Activated CD8-positive, alpha-beta T cell treated with anti-CD3 and anti-CD28 coated beads for 36 hours (primary cell): ENCODE measurements at places on chromosomes 2 and 18. TPM values are rescaled to one million over a fixed set of nuclear protein-coding genes. Genes with fewer than 3 reads are reported as not detected.
A peak's percentile ranks its signal among the peaks of the same experiment; 100 is the strongest.

DNA sequence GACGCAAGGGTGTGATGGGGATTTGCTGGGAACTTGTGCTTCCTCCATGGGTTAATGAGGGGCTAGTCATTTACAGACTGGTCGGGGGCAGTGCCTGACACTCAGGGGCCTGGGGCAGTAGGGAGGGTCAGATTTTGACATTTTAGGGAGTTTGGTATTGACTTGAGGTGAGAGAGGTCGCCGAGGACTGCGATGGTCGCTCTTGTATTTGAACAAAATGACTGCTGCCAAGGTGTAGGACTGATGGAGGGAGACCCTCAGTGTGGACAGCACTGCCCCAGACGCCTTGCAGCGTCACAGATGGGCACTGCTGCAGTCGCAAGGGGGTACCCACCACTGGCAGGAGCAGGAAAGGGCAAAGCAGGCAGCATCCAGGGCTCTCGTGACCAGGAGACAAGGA lies 182.9 kb downstream of the RTP5 start:
- DNase-seq = no peak
- H3K27ac ChIP-seq = no peak overlapping the region
- no peaks in the 10 kb centered on the region for H3K36me3 ChIP-seq
- no peak overlapping the region for H3K4me3 ChIP-seq
- no peaks in the 10 kb centered on the region for H3K4me1 ChIP-seq
- H3K27me3 ChIP-seq = peaks cover 10% of the 10 kb centered on the region

- H3K4me3 ChIP-seq = no peak overlapping the region
- H3K27me3 ChIP-seq = no peaks in the 10 kb centered on the region
- no peak overlapping the region for H3K27ac ChIP-seq
Measured at GRCh38 chr18:67135981-67136380, 380.5 kb downstream of the DSEL start.

The LPIN1 gene
- total RNA-seq = 36.5 TPM

- no peaks in the 10 kb centered on the region for H3K27me3 ChIP-seq
- no peak for DNase-seq
- peaks cover 28% of the 10 kb centered on the region for H3K36me3 ChIP-seq
- peaks cover 40% of the 10 kb centered on the region for H3K4me1 ChIP-seq
- peak overlapping the region; percentile 80 for H3K4me3 ChIP-seq
Measured at GRCh38 chr2:237967463-237967951, 693 bp downstream of the UBE2F start.

- no peaks in the 10 kb centered on the region for H3K4me1 ChIP-seq
- H3K27ac ChIP-seq = no peak overlapping the region
- H3K36me3 ChIP-seq = no peaks in the 10 kb centered on the region
- H3K27me3 ChIP-seq = peaks cover 5% of the 10 kb centered on the region
- no peak for DNase-seq
Measured at GRCh38 chr2:23314687-23315086, 70.3 kb upstream of the KLHL29 start.

DNA sequence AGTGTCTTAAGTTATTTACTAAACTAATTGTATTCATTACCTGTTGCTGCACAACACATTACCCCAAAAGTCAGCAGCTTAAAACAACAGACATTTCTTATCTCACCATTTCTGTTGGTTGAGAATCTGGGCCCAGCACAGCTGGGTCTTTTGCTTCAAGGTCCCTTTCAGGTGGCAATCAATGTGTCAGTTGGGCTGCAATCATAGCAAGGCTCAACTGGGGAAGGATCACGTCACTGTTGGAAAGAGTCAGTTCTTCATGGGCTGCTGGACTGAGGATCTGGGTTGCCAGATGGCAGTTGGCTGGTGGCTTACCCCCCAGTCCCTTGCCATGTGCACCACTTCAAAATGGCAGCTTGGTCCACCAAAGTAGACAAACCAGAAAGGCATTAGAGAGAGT lies 261.2 kb downstream of the SUCLG1 start:
- no peaks in the 10 kb centered on the region for H3K36me3 ChIP-seq
- H3K4me3 ChIP-seq = no peak overlapping the region
- H3K27ac ChIP-seq = no peak overlapping the region
- no peak for DNase-seq

GRCh38 chr2:18467749-18468360 lies 92.6 kb downstream of the RDH14 start:
- H3K4me3 ChIP-seq = no peak overlapping the region
- peaks cover 9% of the 10 kb centered on the region for H3K27me3 ChIP-seq
- no peaks in the 10 kb centered on the region for H3K4me1 ChIP-seq
- H3K27ac ChIP-seq = no peak overlapping the region
- DNase-seq = no peak

The TNP1 gene
- not detected for total RNA-seq

The FAM237A gene
- not detected for total RNA-seq

DNA sequence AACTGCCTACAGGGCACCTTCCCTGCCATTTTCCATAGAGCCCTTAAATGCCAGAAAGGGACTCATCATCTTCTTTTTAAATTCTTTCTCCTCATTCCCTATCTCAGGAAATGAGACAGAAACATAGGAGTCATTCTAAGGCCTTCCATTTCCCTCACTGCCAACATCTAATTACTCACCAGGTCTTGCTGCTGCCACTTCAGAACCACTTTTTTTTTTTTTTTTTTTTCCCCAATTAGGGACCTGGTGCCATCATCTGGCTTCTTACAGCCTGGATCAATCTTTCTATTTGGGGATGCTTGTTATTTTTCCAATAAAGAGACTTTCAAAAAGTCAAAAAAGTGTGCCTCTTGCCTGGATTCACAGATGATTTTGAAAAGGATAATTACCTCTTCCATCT lies 373.4 kb downstream of the LPIN1 start:
- H3K4me1 ChIP-seq = no peaks in the 10 kb centered on the region
- DNase-seq = no peak
- H3K4me3 ChIP-seq = no peak overlapping the region
- no peaks in the 10 kb centered on the region for H3K27me3 ChIP-seq

GRCh38 chr18:21483051-21483450 lies 117.5 kb downstream of the ESCO1 start:
- no peaks in the 10 kb centered on the region for H3K27me3 ChIP-seq
- no peak overlapping the region for H3K27ac ChIP-seq
- DNase-seq = no peak
- peaks cover 1% of the 10 kb centered on the region for H3K4me1 ChIP-seq
- H3K4me3 ChIP-seq = no peak overlapping the region
- no peaks in the 10 kb centered on the region for H3K36me3 ChIP-seq

The TGIF1 gene
- total RNA-seq = 34.5 TPM

DNA sequence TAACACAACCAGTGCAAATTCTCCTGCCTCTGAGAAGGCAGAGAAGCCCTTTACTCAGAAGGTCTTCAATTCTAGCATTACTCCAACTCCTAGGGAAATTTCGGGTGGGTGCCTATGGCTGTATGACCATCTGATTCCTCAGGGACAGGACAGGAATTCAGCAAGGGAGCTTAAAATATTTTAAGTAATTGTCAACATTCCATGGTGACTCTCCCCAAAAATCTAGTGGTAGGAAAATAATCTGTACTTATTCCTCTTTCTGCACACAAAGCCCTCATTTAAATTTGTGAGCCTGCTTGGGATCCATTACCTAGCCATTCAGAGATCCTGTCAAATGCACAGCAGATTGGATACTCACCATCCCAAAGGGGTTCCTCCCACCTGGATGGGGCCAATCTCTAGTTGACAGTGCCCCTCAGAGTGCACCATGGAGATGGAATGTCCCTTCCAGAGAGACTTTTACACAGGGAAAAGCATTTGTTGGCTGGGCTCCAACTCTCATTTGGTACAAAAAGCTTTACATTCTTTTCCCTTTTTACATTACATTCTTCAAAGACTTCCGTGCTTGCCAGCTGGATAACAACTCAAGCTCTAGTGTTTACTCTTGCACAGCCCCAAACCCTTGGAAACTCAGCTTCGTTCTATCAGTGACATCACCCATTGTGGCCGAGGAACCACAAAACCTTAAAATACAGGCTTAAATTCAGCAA lies 3.1 kb upstream of the TMEM150A start:
- H3K4me1 ChIP-seq = peaks cover 46% of the 10 kb centered on the region
- no peak overlapping the region for H3K4me3 ChIP-seq
- no peak overlapping the region for H3K27ac ChIP-seq

The SH2D6 gene
- total RNA-seq = 0.96 TPM

The CYTIP gene
- total RNA-seq = 520 TPM

The ELOA2 gene
- not detected for total RNA-seq

- no peaks in the 10 kb centered on the region for H3K36me3 ChIP-seq
- no peaks in the 10 kb centered on the region for H3K27me3 ChIP-seq
- no peak overlapping the region for H3K4me3 ChIP-seq
- no peak for DNase-seq
- H3K4me1 ChIP-seq = no peaks in the 10 kb centered on the region
Measured at GRCh38 chr18:22423878-22424564, 6.3 kb upstream of the CTAGE1 start.

DNA sequence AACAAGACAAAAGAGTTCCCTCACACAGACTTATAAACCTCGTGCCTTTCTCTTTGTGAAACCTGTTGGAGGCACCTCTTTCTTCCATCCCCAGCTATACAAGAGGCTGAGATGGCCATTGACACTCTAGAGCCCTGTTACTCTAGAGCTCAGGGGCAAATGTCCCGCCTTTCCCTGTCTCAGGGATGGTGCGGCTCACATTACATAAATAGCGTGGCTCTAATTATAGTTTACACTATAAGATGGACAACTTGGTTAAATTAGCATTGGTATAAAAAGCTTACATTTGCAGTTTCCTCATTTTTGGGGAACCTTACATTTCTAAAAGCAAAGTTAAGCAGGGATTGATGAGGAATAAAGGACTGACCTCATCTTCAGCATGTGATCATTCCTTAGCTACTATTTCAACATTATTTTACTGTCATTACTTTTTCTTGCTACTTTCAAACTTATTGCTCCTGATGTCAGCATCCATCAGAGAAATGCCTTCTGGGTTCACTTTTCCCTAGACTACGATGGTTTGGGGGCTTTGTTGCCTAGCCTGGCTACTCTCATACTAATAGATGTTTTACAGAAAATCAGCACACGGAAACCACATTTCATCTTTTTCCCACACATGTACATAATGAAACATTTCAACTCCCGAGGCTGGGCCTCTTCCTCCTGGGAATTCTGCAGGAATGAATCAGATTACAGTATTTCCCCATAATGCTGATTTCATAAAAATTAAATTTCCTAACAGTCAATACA lies 40.4 kb downstream of the FTCDNL1 start:
- no peak overlapping the region for H3K27ac ChIP-seq
- no peak for DNase-seq
- H3K4me1 ChIP-seq = no peaks in the 10 kb centered on the region
- H3K27me3 ChIP-seq = no peaks in the 10 kb centered on the region
- no peaks in the 10 kb centered on the region for H3K36me3 ChIP-seq
- no peak overlapping the region for H3K4me3 ChIP-seq

The SLC9A4 gene
- total RNA-seq = 0.07 TPM
